ENCODE measurements at places on chromosomes 2 and 18.

DNA sequence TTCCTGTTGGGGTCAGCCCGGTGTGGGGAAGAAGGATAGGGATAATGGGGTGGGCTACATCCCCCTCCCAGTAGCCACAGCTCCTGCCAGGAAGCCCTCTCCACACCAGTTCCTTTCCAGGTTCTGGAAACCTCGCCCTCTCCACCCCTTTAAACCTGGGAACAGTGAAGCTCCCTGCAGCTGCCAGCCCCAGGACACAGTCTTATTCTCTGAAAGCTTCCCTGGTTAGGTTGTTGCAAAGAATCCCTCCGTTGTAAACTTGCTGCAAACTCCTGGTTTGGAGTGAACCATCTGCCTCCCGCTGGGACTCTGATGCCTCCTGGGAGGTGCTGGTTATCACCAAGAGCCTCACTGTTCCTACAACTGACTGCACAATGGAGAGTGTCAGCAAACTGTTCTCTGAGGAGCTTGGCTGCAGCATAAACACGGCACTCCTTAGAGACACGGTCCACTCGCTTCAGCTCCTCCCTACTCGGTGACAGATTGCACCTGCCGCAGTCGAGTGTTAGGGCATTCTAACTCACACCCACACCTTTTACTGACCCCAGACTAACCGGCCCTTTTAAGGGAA is 261.8 kb upstream of the RAB6C start:
- no peak for DNase-seq

DNA sequence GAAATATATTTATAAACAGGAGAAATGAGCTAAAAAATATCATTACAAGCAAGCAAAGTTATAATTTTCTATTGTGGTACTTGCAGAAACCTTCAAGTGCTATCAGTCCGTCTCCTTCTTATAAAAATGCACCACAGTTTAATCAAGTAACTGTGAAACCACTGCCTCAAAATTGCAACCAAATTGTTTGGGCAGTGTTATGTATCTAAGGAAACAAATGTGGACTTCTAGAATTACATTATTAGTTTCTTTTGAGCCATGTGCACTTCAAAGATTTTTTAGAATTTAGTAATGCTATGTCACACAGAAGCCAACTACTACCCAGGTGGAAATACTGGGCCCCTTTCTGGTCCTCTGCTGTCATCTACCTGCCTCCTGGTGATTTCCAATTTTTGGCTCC is 495.6 kb downstream of the NYAP2 start:
- DNase-seq: no peak

DNA sequence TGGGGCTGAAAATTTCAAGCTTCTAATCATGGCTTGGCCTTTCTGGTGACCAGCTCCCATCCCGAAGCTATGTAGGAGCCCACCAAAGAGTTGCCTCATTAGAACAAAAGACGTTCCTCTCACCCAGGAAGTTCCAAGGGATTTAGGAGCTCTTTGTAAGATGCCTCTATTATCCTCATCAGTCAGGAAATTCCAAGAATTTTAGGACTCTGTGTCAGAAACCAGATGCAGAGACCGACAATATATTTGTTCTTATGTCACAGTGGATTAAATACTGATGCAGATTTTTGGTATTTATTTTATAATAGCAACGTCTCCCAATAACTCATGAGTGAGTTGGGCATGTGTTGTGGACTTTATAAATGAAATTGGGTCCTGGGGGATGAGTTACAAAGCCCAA is 91.8 kb upstream of the SKOR2 start:
- DNase-seq: no peak

- DNase-seq: no peak
These were observed 1761.2 kb upstream of the CELF4 start for GRCh38 chr18:39326772-39327171.

DNA sequence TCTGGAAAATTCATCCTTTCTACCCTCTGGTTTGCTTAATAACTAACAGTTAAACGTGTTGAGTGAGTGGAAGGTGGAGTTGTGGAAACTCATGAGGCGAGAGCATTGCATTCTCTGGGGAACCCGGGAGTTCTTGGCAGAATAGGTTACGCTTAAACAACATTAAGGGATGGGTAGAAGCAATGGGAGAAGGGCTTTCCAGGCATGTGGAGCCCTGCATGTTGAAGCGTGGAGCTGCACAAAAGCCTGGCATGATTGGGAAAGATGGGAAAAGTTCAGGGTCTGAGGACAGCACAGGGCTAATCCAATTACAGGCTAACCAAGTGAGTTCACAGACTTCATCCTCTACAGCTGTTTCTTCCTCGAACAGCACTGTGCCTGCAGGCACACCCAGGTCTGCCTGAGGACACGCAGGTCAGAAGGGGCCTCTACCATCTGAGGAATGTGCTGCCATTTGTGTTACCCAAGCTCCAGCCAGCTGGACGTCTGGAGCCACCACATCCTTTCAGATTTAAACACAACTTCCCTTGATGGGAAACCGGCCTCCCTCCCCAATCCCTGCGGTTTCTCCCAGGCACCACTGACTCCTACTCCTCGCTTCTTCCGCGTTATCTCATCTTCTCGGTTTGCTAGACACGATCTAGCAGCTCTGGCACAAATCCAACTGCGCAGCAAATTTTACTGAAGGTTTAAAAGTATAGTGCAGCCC is 164.2 kb downstream of the ANTXR1 start:
- DNase-seq: no peak

DNA sequence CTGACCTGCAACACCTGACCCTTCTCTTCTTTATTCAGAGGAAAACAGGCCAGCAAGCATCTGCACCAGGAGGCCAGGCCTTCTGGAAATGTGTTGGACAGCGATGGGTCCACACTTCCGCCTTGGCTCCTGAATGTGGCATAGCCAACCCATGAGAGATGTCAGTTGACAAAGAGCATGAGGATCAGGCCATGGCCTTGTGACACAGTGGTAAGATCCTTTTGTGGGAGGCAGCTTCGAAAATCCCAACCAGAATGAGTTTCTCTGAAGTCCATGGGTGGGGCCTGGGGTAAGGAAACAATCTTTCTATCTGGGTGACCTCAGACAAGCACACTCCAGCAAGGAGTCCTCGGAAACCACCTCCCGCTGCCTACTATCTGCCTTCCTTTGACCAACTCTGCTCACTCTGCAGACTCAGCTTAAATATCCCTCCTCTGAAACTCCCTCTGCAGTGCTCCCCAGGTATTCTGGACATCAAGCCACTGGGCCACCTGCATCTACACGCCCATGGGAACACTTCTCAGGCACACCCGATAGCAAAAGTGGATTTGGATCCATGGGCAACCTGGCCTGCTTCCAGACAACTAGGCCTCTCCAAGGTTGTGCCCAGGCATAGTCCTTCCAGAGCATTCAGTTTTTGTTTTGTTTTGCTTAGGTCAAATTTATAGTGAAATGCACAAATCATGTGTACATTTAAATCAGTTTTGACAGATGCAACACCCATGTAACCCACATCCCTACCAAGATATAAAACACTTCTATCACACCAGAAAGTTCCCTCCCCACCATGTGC is 3.6 kb upstream of the SH2D6 start:
- no peak for DNase-seq

DNA sequence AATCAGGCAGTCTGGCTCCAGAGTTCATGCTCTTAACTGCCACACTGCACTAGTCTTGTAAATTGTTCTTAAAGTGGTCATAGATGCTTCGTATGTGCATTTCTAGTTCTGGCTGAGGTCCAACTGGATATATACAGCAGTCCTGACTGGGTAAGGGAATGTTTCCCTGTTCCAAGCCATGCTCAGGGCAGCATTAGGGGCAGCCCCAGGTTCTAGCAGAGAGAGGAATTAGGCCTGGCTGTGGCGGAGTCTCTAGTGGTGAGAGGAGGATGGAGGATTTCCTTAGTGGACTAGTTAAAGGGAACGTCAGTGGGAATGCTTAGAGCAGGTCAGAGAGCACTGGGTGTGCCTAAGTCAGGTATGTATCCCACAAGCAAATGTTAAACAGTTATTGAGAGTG is 28.0 kb downstream of the UBE2E3 start:
- no peak for DNase-seq

DNA sequence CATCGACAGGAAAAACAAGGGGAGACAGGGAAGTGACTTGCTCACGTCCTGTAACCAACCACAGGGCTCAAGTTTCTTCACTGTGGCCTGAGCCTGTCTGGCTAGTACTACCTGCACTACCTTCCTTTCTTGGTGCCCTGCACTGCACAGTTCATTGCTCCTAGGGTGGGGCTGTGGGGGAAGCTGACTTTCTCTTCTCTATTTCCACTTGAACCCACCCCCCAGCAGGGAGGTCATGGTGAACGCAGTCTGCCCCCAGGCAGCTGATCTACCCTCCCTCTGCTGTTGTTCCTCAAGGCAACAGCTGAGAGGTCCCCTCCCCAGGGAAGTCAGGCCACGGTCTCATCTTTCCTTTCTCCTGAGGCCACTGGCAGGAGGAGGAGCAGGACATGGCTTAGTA is 532.1 kb downstream of the SOX11 start:
- DNase-seq: no peak

DNA sequence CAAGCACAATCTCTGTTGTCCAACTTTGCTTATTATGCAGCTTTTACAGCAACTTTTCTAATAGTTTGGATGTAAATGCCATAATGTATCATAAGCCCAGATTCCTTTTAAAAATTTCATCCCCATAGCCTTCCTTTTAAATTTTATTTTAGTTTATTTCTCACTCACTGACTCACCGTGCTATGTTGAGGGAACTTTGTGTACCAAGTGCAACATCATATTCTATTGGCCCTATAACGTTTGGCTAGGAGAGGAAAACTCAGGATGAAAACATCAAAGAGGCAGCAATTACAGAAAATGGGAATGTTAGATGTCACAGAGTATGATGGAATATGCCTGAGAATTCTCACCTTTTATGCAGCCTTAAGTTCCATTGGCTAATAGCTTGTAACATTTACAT is 135.5 kb downstream of the LCLAT1 start:
- no peak for DNase-seq

GRCh38 chr2:196168181-196168580 is 3.2 kb downstream of the STK17B start:
- DNase-seq: peak; percentile 9

GRCh38 chr2:120265006-120265405 is 12.4 kb downstream of the RALB start:
- no peak for DNase-seq

DNA sequence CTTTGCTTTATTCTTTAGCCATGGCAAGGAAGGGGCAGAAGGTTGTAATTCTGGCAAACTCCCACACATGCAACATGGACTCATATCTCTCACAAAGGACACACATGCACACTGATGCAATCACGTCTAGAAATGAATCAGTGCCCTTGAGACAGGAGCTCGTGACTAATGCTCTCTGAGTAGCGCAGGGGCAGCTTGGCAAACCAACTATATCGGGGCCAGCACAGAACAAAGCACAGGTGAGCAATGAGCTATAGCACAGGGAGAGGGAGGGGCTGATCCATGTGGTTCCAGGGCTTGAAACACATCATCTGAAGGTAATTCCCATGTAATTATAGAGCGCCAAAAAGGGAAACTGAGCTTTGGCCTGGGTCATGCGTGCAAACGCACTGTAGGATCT is 165.2 kb upstream of the KLF7 start:
- peak; percentile 61 for DNase-seq

DNA sequence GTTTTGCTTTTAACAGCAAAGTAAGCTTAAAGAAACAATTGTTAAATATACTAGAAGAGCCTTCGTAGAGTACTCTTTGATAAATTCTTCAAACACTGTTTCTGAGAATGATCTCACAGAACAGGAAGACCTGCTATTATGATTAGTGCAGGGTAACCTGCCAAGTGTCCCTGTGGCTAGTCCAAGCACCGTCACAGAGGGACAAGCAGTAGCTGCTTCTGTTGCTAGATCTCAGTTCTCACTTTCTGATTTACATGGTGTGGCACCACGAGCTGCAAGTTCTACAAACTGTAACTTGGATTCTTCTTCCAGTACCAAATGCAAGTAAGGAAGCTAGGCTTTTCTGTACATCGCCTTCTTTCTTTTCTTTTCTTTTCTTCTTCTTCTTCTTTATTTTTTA is 121.5 kb downstream of the PIEZO2 start:
- DNase-seq: no peak

GRCh38 chr2:199778655-199779054 is 72.3 kb downstream of the FTCDNL1 start:
- no peak for DNase-seq

- DNase-seq: peak; percentile 4
These were observed 564 bp downstream of the GCC2 start for GRCh38 chr2:108449410-108450130.

DNA sequence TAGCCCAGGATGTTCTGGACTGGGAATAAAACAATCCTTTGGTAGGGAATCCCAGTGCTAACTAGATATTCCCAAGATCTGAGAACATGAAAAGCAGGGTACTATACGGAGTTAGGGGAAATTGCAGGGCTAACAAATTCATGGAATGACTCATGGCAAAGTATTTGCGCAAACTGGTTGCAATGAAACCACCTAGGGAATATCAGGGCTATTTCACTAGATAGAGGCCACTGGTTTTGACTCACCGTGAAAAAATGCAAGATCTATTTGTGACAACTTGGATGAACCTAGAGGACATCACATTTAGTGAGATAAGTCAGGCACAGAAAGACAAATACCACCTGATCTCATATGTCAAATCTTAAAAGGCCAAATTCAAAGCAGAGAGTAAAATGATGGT is 233.3 kb downstream of the MBD2 start:
- DNase-seq: no peak

DNA sequence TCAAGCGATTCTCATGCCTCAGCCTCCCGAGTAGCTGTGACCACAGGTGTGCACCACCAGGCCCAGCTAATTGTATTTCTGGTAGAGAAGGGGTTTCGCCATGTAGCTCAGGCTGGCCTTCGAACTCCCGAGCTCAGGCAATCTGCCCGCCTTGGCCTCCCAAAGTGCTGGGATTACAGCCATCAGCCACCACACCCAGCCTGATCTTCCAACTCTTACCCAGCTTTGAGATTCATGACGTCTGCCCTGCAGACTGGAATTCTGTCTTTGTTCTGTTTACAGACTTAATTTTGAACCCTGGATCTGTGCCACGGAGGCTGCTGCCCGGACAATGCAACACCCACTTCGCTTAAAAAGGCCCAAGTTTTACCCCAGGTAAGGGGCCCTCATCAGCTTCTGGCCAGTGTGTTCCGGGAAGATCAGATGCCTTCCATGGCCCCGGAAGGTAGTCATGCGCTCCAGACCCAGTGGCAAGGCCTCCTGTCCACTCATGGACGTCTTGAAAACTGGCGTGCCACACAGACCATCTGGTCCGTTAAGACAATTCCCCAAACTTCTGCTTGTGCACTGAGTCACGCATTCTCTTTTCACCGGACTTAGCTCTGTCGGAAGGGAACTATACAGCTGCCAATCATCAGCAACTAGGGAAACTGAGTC is 5.5 kb downstream of the PXDN start:
- DNase-seq: no peak

- DNase-seq: no peak
These were observed 70.0 kb downstream of the MYO3B start for GRCh38 chr2:170247882-170248393.

Data from SHP77 (cell line).